Activated CD4-positive, alpha-beta T cell treated with anti-CD3 and anti-CD28 coated beads for 48 hours (primary cell): ENCODE measurements at places on chromosomes 3 and 15.

DNA sequence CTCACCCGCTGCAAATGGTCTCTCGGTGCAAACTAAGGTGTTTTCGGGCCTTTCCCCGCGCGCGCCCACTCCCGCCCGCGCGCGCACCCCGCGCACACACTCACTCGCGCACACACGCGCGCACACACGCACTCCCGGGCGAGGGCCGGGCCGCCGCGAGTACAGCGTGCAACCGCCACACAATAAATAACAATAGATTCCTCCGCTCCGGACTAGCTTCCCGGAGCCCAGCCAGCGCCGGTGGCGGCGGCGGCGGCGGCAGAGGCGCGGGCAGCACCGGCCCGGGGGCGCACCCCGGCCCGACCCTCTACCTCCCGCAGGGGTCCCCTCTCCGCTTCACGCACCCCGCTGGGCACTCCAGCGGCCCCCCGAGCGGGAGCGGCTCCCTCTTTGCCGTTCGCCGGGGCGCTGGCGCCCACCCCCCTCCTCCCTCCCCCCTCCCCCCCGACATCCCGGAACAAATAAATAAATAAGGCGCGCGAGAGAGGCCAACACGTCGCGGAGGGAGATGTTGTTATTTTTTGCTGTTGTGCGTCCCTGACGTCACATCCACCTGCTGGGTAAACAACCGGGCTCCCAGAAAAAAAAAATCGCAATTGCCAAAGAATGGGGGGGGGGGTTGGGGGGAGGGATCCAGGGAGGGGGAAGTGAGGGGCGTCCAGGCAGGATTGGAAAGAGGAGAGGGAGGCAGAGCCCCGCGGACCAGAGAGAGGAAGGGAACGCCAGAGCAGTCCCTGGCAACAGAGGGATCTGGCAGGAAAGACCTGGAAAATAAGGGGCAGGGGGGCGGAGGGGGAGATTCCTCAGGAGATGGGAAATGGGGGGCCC lies at the start of gene FOXP1:
Gene FOXP1 (minus strand): TSS at position 163 of the 828 bp plus-strand sequence. CDS start 385,347 bp downstream, outside the sequence.
- DNase-seq, result peak; percentile 80

DNA sequence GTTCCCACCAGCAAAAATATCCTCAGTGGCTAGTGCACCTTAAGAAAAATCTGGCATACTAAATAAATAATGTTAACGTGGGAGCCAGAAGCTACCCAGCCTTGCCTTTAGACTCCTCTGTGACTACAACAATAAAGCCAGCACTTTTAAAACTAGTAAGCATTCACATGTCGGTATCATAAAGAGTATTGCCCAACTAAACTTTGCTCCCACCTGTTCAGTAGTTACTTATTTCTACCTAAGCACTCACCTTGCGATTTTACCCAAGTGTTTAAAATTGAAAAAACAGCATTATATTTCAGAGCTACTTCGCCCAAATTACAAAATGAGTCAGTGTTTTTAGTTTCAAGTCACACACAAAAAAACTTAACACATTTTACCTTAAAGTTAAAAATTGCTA lies 12.8 kb downstream of the ALDH1L1 start:
- DNase-seq, result no peak

- no peak for DNase-seq
Observed at GRCh38 chr15:64772488-64772887, 2.9 kb downstream of the RBPMS2 start.

- no peak for DNase-seq
Observed at GRCh38 chr3:193132241-193132640, 108.8 kb upstream of the PLAAT1 start.

DNA sequence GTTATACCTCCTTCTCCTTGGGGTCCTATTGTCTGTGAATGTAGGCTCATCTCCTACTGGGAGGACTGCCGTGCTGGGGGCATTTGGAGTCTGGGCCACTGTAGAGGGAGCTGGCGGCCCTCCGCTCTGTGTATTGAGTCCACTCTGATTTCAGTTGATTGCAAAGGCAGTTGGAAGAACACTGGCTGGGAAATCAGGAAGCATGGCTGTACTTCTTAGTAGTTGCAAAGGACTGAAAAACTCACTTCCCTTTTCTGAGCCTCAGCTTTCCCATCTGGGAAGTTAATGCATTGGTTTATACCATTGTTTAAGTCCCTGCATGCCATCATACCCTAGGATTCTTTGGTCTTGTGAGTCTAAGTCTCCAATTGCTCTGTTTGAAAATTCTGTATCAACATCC lies 46.7 kb downstream of the TMED3 start:
- no peak for DNase-seq

GRCh38 chr3:31766669-31767068 lies 214.4 kb downstream of the OSBPL10 start:
- no peak for DNase-seq

- DNase-seq, result no peak
Observed at GRCh38 chr3:149277331-149277813, 55.7 kb upstream of the CP start.

- DNase-seq, result peak; percentile 29
Observed at GRCh38 chr15:59687836-59688235, 1.3 kb downstream of the BNIP2 start.

DNA sequence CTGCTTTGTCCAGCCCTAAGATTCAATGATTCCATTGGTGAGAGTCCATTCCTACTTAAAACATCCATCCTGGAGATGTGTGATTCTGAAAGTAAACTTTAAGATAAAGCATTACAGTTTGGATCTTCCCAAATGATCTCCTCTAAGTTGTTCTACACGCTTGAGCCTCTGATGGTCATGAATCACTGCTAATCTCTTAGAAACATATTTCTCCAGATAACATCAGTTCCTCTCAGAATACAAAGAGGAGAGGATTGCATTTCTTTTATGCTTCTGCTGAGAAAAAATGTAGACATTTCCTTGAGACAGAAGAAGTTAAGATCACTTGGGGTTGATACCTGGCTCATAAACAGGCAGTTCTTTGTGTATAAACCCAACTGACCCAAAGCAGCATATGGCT lies 281.2 kb upstream of the DPH6 start:
- DNase-seq, result no peak

DNA sequence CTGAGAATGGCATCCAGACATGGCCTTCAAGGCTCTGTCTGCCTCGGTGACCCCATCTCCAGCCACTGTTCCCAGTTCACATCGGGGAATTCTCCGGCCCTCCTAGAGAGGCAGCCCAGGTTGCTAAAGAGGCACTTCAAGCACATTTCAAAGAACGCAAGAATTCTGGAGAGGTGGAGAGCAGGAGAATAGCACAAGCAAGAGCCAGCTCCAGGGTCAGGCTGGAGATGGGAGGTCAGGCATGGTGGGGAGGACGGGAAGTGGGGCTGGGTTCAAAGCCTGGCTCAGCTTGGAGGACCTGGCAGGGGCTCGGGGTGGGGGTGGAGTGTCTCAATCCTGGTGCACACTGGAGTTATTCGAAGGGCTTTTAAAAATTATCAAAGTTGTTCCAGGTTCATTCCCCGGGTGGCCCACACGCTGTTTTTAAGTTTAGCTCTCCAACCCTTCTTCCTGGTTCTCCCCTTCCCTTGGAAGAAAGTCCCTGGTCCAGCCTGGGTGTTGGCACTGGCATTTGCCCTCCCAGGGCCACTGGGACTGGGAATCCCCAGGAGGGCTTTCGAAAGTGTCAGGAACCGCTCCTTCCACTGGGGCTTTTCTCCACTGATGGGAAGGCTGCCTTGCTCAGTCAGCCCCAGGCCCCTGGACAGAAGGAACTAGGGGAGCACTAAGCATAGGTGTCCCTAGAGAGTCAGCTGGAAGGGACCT lies 35.8 kb downstream of the ZNF710 start:
- DNase-seq, result no peak

DNA sequence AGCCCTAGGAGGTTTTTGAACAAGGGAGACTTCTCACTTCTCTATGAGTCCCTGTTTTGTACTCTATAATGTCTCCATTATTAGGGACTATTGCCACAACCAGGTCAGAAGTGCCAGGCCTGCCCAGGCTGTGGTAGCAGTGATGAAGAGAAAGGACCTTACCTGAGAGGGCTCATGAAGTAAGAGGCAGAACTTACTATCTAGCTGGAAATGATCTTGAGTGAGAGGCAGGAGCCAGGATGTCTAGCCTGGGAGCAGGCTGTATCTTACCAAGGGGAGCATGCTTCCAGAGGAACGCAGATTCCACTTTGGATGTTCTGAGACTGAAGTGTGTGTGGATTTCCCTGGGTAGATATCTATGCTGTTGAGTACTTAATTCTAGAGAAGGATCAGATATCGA lies 93.3 kb downstream of the RPL39L start:
- no peak for DNase-seq

DNA sequence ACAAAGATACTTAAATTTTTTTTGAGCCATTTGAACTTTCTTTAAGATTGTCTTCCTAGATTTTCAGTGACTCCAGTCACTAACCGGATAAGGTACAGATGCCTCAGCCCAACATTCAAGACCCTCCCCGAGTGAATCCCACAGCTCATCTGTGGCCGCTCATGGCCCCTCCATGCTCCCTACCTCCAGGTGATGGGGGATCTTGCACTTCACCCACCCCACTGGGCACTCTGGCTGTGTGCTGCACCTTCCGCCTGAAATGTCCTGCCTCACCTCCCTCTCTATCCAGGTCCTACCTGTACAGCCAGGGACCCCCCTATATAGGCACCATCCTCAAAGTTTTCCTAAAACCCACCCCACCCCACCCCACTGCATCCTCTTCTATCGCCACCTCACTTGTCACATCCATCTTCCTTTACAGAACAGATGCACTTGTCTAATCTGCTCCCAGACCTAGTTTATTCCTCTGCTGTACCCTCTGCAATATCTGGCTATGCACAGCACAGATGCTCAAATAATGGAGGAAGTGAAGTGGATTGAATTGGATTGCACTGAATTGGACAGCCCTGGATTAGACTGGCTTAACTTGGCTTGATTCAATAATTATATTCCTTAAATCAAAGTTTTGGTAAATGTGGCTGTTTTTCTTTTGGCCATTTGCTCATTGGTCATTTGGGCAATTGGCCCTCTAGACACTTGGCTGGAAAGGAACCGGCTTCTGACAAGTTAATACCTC lies 24.5 kb downstream of the NTRK3 start:
- no peak for DNase-seq

GRCh38 chr3:69129531-69129930 lies 7.1 kb upstream of the LMOD3 start:
- no peak for DNase-seq

GRCh38 chr3:106829206-106829605 lies 548.0 kb upstream of the CCDC54 start:
- no peak for DNase-seq

GRCh38 chr3:27239951-27240350 lies 129.2 kb downstream of the NEK10 start:
- DNase-seq, result no peak

DNA sequence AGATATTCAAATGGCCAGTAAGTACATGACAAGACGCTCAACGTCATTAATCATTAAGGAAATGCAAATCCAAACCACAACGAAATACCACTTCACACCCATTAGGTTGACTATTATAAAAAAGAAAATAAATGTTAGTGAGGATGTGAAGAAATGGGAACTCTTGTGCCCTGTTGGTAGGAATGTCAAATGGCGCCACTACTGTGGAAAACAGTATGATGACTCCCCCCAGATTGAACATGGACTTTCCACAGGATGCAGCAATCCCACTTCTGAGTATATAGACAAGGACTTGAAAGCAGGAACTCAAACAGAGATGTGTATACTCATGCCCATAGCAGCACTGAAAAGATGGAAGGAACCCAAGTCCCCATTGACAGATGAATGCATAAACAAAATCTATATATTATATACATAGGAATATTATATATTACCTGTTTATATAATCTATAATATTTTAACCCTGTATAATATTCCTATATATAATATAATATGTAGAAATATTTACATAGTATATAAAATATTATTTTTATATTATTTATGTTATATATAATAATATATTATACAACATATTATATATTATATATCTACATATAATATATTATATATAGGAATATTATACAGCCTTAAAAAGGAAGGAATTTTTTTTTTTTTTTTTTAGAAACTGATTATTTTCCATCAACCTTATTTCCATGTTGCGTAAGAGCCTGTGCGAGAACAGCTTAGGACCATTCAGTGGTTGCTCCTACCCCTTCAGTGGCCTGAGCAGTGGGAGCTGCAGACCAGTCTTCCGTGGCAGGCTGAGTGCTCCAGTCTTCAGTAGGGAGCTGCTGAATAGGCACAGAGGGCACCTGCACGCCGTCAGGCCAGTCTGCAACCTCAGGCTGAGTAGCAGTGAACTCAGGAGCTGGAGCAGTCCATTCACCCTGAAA lies 17.6 kb upstream of the PIGZ start:
- DNase-seq, result no peak

GRCh38 chr3:72655131-72655551 lies 193.1 kb downstream of the SHQ1 start:
- DNase-seq, result no peak

GRCh38 chr15:64137226-64137833 lies 14.2 kb upstream of the SNX22 start:
- DNase-seq, result no peak

GRCh38 chr15:39846108-39846507 lies 63.5 kb upstream of the FSIP1 start:
- DNase-seq, result no peak

- DNase-seq, result no peak
Observed at GRCh38 chr3:138371070-138371965, 22.9 kb downstream of the MRAS start.

- no peak for DNase-seq
Observed at GRCh38 chr15:85463976-85464375, 83.6 kb downstream of the AKAP13 start.

GRCh38 chr3:58331593-58332152 lies 1.0 kb upstream of the PXK start:
- no peak for DNase-seq

GRCh38 chr15:36347272-36347858 lies 232.1 kb upstream of the CDIN1 start:
- DNase-seq, result no peak

DNA sequence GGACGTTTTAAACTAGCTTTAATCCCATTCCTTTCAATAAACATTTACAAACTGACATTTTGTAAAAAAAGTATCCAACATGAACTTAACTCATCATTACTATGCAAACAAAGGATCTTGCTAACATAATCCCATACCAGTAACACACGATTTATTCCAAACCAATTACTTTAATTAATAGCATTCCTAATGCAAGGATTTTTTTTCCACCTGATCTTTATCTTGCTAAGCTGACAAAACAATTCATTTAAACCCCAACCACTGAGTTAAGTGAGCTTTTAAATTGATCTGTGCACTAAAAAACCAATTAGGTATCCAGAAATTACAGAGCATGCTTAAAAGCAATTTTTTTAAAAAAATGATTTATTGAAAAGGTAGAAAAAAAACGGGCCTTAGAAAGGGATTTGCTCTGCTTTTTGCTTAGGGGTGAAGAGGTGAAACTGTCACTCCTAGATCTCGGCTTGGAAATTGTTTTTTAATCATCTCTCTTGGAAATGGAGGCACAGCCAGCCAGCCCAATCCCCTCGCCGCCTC lies 1.2 kb downstream of the SH3BP5 start:
- no peak for DNase-seq

GRCh38 chr15:71276336-71276665 lies 161.0 kb downstream of the THSD4 start:
- no peak for DNase-seq
